Activated CD8-positive, alpha-beta memory T cell treated with anti-CD3 and anti-CD28 coated beads for 1 hour (primary cell): ENCODE measurements at places on chromosomes 7 and 10.

DNA sequence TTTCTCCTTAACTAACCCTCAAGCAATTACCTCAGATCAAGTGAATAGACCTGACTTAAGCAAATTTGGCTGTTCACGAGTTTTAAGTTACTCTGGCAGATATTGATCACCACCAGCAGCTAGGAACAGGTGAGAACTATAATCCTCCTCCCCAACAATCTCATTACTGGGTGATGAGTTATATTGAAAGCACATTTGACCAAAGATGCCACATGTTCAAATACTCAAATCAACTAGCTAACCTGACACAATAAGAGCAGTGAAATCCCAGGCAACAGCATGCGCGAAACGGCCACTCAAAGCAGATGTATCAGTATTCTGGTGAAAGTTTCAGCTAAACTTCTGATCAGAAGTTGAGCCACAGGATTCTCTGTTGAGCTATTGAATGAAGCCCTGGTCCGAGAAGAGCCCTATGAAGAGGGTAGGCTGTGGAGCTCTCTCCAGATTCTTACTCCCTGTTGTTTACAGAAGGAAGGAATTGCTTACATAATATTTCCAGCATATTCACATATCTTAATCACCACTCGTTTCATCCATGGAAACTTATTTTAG is 52.6 kb downstream of the CAV1 start:
- no peak for DNase-seq

GRCh38 chr7:97025130-97025499 is 484 bp upstream of the DLX5 start:
- no peak for DNase-seq

- DNase-seq, result no peak
Observed at GRCh38 chr10:77507291-77507880, 130.2 kb downstream of the KCNMA1 start.

GRCh38 chr10:120459185-120459584 is 2.2 kb downstream of the PLPP4 start:
- no peak for DNase-seq

DNA sequence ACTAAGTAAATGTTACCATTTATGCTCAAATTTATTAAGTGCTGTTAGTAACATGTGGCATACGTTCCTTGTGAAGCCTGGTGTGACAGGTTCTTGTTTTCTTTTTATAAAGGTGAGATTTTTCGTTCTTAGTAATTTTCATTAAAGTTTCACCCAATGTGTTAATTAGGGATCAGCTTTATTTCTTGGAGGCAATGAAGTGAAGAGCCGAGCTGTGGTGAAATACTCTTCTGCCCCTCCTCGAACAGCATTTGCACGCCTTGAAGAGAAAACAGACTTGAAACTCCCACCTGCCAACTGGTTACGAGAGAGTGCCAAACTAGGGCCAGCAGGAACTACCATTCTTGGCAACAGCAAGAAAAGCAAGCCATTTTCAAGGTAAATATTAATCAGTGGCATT is 1.5 kb downstream of the EDRF1 start:
- no peak for DNase-seq

- no peak for DNase-seq
Observed at GRCh38 chr10:8112230-8112905, 57.9 kb downstream of the GATA3 start.

DNA sequence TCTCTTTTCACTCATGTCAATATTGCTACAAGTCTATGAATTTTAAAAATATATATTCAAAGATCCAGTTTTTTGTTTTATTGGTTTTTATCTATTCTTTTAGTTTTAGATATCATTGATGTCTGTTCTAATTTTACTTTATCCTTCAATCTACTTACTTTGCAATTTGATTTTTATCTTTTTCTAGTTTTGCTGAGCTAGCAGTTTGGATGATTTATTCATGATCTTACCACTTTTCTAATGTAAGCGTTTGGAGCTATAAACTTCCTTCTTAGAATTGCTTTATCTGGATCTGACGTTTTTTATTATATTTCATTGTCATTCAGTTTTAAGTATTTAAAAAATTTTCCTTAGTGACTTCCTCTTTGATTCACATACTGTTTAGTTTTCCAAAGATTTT is 664.5 kb upstream of the VSTM2A start:
- no peak for DNase-seq

- no peak for DNase-seq
Observed at GRCh38 chr7:66143876-66144332, 29.3 kb downstream of the CRCP start.

DNA sequence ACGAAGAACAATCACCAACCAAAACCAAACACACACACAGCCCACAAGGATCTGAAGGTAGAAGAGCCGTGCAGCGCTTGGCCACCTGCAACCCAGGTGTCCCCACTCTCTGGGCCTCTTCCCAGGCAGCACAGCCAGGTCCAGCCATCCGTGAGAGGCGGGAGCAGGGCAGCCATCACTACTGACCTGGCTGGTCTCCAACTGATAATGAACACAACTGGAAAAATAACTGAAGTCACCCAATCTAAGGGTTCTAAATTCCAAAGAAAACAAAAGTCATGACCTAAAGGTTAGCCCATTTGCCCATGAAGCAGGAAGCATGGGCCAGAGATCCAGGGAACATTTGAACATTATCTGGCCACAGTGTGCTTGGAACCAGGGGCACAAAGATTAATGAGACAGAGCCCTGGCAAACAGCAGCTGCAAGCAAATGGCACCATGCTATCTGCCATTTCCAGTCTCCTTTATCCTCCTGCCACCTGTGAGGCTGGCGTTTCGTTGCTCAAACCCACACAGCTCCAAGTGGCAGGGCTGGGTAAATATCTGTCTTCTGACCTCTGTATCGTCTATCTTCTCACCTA is 207.9 kb downstream of the TNS3 start:
- no peak for DNase-seq

GRCh38 chr10:10367264-10367663 is 650.4 kb upstream of the CELF2 start:
- DNase-seq, result no peak

DNA sequence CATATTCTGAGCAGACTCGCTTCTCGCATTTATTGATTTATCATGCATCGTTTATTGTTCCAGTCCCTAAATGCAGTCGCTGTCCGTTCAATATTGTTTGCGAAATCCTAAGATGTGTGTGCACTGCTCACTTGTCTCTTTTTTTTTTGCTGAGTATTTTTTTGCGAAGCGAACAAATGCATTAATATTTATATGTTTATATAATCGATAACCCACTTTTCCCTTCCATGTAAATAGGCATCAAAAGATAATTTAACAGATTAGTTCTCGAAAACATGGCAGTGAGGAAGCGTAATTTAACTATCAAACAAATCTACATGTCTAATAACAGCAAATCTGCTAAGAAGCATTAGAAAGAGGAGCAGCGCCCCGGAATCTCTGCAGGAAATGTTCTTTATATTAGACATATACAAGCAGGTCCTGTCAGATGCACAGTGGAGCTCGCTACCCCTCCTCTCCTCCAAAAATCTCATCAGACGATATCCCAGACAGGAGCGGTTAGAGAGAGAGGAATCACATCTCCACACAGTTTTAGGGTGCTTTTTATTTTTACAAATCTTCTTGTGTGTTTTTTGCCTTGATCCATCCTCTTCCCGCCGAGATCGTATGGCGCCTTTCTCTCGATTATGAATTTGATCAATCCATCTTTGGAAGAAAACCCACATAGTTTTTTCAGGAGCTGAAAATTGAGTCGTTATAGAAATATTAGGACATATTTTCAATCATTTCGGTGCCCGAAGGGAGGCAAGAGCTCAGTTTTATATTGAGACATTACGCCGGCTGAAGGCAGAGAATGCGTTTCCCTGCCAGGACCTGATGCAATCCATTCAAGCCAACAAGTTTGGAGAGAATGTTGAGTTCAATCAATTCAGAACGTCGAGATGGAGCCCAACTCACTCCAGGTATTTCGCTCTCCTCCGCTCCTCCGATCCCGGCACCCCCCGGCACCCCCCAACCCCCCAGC is at the start of gene ARID5B:
ARID5B (plus strand) TSS at position 871 of the 964 bp plus-strand sequence; CDS start at position 882, 11 bp downstream.
- no peak for DNase-seq

DNA sequence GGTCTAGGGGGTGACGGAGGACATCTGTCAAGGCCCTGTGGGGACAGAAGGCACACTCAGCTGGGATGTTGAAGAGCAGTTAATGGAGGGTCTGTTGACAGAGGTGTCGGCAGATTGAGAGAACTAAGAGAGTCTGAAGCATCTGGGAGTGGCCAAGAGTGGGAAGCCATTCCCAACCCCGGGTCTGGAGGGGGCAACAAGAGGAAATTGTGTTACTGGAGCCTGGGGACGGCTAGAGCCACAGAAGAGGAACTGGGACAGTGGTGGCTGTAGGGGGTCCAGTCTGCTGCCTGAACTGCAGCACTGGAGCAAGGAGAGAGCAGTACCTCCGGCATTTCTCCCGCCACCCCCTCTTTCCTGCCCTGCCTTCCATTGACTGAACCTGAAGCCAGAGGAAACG is 136.6 kb downstream of the CHN2 start:
- DNase-seq, result no peak

- no peak for DNase-seq
Observed at GRCh38 chr10:128475686-128476367, 349.6 kb upstream of the MKI67 start.

DNA sequence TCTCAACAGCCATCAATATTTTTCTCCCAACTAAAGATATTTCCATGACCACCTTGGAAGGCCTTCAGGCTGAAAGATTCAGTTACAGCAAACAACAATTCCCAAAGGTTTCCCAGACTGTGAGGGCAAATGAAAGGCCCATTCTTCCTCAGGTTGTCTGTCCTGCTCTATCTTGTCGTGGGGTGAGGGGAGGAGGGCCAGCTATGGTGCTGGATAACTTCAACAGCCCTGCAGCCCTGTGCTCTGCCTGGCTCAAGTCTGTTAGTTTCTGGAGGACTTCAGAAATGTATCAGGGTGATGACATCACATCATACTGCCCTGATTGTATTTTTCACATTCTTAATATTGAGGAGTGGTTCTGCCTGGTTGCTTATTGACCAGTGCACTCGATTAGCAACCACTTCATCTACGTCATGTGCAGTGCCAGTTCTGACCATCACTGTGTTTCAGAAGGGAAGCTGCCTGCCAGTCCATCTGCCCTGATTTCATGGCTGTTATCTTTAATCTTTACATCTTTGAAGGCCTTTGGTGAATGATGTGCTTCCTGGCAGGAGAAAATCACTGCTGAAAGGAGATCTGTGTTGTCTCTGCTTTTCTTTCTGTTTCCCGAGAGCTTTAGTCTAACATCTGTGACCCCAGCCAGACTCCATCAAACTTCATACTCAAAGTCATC is 135.5 kb downstream of the NRF1 start:
- no peak for DNase-seq

GRCh38 chr10:113226399-113226798 is 276.4 kb downstream of the TCF7L2 start:
- DNase-seq, result no peak

DNA sequence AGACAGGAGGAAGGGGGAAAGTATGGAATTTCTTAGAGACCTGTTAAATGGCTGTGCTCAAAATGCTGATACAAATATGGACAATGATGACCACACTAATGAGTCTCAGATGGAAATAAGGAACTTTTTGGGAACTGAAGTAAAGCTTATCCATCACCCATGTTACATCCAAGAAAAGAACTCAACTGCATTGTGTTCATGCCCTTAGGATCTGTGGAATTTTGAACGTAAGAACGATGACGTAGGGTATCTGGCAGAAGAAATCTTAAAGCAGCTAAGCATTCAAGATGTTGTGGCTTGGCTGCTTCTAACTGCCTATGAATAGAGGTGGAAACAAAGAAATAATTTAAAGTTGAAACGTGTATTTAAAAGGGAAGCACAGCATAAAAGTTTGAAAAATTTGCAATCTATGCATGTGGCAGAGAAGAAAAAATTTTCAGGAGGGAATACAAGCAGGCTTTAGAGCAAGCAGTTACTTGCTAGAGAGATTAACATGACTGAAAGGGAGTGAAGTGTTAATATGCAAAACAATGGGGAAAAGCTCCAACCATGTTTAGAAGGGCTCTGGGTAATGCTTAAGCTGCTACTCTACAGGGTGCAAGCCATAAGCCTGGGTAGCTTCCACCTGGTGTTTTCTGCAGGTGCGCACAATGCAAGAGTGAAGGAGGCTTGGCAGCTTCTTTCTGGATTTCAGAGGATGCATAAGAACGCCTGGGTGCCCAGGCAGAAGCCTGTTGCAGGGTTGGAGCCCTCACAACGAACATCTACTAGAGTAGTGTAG is 499.7 kb upstream of the SEMA3D start:
- DNase-seq, result no peak

- no peak for DNase-seq
Observed at GRCh38 chr10:1174022-1174421, 117.8 kb downstream of the WDR37 start.

- DNase-seq, result no peak
Observed at GRCh38 chr7:133491846-133492652, 239.2 kb downstream of the EXOC4 start.

- no peak for DNase-seq
Observed at GRCh38 chr7:143296686-143297085, 8.5 kb downstream of the CASP2 start.

GRCh38 chr10:117004227-117005025 is 561 bp downstream of the SHTN1 start:
- no peak for DNase-seq

GRCh38 chr7:43151076-43151475 is 38.6 kb downstream of the HECW1 start:
- no peak for DNase-seq

GRCh38 chr10:43671659-43672531 is 23.2 kb upstream of the ZNF32 start:
- no peak for DNase-seq

DNA sequence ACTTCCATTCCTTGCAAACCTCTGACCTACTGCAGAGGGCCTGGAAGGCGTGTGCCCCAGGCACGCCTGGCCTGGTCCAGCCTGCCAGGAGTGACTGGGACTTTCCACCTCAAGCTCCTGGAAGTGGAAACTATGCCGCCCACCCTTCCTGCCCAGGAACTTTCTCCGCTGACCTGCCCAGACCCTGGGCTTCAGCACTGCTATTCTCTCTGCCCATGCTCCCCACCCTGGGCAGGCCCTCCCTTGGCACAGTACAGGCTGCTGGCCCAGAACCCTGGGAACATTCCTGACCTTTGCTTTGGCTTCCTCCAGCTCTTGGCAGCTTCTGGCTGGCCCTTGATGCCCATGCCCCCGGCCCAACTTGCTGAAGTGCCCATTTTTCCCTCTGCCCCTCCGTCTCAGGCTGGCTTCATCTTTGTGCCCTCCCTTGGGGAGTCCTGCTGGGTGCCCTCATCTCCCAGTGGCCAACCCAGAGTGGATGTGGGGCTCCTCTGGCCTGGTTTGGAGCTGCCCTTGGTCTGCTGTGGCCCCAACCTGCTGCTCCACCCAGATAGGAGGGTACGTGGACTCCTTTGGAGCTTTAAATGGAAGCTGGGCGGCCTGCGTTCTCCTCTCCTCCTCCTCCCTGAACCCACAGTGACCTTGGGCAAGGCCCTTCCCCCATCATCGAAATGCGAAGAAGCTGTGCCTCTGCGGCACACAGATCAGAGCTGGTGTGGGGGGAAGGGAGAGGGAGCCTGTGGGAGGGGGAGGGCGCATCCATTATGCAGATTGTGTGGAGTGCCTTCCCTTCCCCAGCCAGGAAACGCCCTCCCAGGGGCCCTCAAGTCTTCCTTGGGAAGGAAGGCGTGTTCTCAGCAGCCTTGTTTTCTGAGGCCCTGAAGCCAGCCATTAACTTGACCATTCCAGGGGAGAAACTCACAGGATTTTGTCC is 3.4 kb downstream of the MMRN2 start:
- no peak for DNase-seq
